Occipital lobe (tissue), 3 donors: ENCODE measurements at places on chromosomes 3 and 15.

- no peak for DNase-seq
These were observed 7.4 kb downstream of the ALDH1A2 start for GRCh38 chr15:58058073-58058472.

- no peak for DNase-seq
These were observed 35.8 kb downstream of the PRKCD start for GRCh38 chr3:53196575-53197407.

DNA sequence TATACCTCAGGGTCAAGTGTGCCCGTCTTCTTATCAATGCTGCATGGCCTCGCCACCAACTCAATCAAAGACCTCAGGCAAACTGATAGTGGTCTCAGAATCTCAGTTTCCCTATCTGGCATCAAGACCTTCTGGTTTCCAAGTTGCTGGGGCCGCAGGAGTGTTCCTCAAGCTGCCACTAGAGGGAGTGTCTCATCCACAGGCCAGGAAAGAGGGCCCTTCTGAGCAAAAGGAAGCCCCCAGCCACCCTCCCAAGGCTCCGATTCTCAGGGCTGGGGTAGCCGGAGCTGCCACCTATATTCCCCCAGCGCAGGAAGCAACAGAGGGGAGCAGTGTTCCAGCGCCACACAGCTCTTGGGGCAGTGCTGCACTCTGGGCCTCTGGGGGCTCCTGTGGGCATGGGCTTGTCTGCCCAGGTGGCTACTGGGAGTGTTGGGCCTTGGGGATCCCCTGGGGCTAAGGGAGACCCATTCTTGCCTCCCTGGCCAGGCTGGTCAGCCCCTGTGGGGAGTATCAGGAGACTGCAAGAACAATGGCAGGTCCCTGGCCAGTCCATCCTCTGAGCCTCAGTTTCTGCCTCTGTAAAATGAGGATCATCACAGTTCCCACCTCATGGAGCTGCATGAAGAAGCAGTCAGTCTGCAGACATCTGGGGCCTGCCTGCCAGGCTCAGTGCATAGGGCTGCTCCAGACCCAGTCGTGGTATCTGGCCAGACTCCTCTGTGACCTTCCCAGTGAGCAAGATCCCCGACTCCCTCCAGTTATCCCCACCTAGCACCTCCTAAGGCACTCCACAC lies 23.4 kb upstream of the SEC13 start:
- DNase-seq = no peak

DNA sequence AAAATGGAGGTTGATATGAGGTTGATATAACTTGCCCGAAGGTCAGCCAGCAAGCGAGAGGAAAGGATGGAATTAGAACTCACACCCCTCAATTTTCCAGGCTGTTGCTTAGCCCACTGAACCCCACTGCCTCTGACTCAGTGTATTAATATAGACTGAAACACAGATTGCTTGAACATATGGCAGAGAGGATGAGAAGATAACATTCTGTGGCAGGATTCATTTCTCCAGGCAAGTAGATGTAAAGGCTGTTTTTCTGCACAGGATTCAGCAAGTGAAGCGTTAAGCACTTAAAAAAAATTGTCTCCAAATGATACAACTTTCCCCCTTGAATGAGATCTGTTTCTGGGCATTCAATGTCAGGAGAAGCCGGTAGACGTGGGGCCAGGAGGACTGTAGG lies 335.2 kb downstream of the GAP43 start:
- DNase-seq = no peak

DNA sequence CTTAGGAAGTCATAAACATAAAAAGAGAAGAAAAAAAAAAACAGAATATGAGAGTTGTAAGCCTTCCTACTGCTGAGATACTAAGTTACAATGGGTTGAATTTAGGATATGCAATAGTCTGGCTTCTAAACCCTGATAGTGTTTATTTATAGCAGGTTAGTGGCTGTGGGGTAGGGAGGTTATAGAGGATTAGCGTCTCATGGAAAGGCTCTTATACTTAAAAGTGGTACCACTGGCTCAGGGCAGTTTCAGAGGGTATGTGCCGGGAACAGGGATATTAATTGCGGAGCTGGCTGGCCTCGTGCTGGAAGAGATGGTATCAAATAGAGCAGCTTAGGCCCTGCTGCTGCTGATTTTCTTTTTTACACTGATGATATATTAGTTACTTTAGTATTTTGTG lies 60.8 kb downstream of the PFN2 start:
- no peak for DNase-seq

DNA sequence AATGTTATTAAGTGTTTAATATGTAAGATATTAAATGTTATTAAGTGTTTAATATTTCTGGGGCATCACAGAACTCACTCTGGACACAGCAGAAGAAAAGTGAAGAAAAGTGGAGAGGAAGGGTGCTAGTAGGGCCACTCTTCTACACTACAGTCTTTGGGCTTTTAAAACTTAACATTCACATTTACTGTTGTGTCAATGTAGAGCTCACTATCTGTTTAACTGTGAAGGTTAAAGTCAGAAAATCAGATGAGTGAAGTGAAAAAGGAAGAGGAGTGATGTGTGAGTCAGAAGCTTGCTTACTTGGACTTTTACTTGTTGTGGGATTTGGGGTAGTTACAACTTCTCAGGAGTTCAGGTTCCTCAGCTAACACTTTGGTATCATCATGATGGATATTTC lies 145.3 kb upstream of the DNAJC19 start:
- no peak for DNase-seq

- DNase-seq = no peak
These were observed 59.0 kb upstream of the PPARG start for GRCh38 chr3:12229896-12230295.

DNA sequence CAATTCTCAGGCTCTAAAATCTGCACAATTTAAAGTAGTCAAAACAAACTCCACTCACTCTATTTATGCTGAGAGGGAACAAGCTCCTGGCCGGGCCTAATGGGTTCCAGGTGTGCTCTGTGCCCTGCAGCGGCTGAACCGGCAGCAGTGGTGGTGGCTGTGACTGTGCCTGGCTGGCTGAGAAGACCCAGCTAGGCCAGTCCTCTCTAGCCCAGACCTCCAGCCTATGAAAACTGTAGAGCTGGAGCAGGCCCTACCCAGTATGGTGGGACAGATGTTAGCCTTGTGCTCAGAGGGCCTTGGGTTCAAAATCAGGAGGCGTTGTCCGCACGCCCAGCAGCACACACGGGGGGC lies 37.0 kb downstream of the EPHB3 start:
- no peak for DNase-seq

DNA sequence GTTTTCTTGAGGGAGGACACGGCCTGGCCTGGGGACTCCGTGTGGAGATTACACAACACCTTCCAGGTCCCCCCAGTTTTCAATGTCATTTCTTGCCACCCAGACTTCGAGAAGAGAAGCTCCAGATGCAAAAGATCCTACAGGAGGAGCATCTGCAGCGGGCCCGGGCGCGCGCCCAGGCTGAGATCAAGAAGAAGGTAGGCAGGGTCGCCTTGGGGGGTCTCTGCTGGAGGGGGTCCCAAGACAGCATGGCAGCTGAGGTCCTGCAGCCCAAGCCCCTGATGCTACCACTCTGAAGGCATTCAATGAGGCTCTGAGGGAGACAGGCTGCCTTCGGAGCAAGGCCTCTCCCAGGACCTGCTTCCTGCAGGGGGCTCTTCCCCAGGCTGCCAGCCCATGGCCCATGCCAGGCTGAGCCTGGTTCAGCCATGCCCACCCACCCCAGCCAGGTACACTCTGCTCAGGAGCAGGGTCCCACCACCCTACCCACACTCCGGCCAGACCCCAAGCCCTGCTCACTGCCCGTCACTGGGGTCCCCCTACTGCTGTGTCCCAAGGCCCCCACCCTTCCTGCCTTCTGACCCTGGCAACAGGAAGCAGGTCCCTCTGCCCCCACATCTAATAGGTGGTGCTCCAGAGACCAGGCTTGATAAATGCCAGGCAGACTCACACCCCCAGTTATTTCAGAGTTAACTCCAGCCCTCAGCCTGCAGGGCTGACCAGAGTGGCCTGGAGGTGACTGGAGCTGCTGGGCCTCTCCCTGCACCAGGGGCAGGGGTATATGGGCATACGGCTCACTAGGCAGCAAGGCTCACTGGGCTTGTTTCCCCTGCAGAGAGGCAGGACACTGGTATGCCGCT lies 40.0 kb downstream of the ZXDC start:
- no peak for DNase-seq
